ENCODE measurements at places on chromosomes 5 and 9. TPM values are rescaled to one million over a fixed set of nuclear protein-coding genes. Genes with fewer than 3 reads are reported as not detected.

Gene SPATA31D4
- polyA plus RNA-seq, result not detected

Gene PCDHGB4
- polyA plus RNA-seq, result 2.6 TPM

- DNase-seq, result no peak
These were observed 57.1 kb downstream of the PSD2 start for GRCh38 chr5:139852696-139853095.

GRCh38 chr9:135226369-135227050, 139.0 kb downstream of the OLFM1 start:
- no peak for DNase-seq

DNA sequence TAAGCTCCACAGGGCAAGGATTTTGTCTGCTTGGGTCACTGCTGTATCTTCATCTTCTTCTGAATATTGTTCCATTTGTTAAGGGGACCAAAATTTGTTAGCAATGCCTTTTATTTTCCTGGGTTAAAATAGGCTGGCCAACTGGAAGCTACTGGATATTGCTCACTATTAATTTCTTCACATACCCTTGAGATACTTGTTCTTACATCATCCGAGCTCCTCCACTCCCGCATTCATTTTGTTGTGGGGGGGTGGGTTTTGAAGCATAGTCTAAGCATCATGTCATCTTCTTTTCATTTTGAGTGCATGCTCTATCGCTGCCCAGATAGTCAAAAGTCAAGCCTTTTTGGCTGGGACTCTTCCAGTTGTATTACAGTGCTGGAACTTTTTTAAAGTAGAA, 42.5 kb upstream of the PIK3R1 start:
- no peak for DNase-seq

DNA sequence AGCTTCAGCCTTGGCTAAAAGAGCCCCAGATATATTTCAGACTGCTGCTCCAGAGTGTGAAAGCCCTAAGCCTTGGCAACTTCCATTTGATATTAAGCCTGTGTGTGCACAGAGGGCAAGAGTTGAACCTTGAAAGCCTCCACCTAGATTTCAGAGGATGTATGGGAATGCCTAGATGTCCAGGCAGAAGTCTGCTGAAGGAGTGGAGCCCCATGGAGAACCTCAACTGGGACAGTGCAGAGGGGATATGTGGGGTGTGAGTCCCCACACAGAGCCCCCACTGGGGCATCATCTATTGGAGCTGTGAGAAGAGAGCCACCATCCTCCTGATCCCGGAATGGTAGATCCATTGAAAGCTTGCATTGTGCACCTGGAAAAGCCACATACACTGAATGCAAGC, 1784.8 kb upstream of the CDH9 start:
- no peak for DNase-seq

- no peak for DNase-seq
These were observed 487.7 kb downstream of the GADD45G start for GRCh38 chr9:90092508-90092907.

GRCh38 chr5:149363358-149363757, 5.5 kb downstream of the PCYOX1L start:
- no peak for DNase-seq

DNA sequence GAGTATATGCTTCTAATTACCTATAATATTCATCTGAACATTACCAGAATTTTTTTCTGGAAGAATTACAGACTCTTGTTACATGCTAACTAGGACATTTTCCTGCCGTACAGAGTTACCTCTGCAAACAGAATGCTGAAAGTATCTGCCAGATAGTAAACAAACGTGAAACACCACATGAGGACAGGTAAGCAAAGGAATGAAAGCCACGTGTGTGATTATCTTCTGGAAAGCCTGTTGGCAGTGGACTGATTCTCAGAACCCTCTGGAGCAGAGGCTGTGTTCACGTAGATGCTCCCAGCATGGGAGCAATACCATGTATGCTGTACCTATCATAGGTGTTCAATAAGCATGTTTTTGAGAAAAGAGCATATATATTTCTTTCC, 472.6 kb downstream of the ENC1 start:
- no peak for DNase-seq

GRCh38 chr9:128593856-128594255, 41.5 kb downstream of the SPTAN1 start:
- DNase-seq, result no peak

GRCh38 chr9:127921557-127922120, 4.8 kb upstream of the ST6GALNAC4 start:
- DNase-seq, result no peak

GRCh38 chr5:169051351-169051750, 249.6 kb downstream of the SLIT3 start:
- no peak for DNase-seq

DNA sequence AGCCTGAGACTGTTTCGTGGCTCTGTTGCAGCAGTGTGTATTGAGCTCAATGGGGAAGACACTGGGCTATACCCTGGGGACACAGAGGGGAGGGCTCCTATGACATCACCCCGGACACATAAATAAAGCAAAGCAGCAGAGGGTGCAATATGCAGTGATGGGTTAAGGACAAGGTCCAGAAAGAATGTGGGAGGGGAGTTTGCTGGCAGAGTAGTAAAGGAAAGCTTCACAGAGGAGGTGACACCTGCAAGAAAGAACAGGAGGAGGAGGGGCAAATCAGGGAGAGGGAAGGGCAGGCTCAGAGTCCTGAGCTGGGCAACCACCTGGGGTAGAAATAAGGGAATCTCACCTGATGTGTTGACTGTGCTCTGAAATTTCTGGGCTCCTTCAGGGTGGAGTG, 35.3 kb upstream of the CDKN2AIPNL start:
- no peak for DNase-seq

- DNase-seq, result peak; percentile 38
These were observed 144.9 kb upstream of the DMRT1 start for GRCh38 chr9:696332-697323.

DNA sequence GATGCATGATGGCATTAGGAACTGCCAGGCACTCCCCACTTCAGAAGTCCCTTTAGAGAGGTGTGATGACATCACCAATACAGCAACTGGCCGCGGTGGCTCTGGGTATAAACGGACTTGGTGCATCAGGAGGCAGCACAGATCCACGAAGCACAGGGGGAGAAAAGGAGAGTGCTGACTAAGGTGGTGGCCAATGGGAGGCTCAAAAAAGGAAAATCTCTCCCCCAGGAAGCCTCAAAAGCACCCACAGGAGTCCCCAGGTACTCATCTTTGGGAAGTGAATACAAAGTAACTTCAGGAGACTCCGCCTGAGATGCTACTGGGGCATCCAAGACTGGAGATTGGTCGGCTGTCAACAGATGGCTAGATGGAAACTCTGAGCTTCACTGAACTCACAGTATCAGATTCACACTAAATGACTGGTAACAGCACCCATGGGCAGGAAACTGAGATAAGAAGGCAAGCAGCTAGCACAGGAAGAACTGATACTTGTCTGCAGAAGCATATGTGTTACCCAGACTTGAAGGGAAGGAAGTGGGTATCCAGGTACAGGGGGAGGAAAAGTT, 7.6 kb downstream of the TTC39B start:
- no peak for DNase-seq

DNA sequence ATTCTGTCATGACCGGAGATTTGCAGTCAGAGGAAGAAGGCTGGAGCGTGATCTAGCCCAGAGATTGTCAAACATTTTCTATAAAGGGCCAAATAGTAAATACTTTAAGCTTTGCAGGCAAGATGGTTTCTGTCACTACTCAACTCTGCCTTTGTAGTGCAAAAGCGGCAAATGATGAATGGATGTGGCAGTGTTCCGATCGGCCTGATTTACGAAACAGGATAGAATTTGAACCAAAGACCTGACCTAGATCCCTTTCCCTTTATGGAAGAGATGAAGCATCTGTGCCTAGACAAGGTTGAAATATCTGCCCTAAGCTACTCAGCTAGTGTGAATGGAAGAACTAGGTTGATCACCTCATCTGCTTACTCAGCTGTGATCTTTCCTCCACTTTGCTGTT, 209.5 kb downstream of the YTHDC2 start:
- no peak for DNase-seq

DNA sequence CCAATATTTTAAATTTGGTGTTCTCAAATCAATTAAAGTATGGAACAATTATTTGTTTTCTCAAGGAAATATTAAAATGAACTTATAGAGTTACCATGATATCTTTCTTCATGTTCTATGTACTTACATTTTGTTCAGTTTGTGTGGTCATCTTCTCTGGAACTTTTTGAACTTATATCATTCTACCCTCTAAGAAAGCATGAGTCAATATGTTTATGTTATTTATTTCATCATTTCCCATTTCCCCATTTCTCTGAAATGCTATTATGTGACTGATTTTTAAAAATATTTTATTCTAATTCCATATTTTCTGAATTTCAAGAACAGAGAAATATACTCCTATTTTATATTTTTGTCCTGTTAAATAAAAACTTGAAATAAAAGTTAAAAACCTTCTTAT, 123.5 kb upstream of the ACOT12 start:
- no peak for DNase-seq

GRCh38 chr5:95707055-95707454, 24.1 kb upstream of the RHOBTB3 start:
- no peak for DNase-seq

DNA sequence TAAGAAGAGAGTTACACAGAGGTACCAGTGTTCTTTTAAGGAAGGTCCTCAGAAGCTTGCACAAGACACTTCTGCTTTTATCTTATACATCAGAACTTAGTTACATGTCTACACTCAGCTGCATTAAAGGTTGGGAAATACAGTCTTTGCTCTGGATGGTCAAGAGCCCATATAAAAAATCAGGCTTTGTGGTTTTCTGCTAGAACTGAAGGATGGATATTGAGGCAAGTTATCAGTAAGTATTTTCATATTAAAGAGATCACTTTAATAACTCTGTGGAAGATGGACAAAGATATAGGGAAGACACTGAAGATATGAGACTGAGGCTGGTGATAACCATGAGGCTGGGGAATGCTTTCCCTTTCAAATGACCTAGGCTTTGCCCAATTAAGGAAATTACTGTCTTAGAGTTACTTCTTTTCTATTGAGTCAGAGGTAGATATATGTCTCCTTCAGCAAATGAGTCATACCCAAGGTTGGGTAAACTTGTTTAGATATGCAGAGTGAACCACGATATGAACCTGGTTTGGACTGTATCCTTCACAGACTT, 87.0 kb upstream of the TNC start:
- DNase-seq, result no peak

- DNase-seq, result no peak
These were observed 37.5 kb upstream of the IQGAP2 start for GRCh38 chr5:76365561-76365960.

DNA sequence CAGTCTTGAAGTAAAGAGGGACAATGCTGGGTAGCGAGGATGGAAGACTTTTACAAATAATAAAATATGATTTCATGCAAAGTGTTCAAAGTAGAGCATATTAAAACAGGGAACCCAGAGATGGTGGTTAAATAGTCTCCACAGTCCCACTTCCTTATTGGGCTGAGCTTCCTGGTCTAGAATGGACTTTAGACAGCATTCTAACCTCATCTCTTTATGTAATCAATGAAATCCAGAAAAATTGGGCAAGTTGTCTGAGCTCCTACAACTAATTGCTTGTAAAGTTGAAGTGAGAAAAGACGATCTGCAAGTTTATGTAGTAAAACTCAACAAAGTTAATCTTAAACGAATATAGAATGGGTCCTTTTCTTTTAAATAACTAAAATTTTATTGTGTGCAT, 328.9 kb downstream of the PJA2 start:
- no peak for DNase-seq

DNA sequence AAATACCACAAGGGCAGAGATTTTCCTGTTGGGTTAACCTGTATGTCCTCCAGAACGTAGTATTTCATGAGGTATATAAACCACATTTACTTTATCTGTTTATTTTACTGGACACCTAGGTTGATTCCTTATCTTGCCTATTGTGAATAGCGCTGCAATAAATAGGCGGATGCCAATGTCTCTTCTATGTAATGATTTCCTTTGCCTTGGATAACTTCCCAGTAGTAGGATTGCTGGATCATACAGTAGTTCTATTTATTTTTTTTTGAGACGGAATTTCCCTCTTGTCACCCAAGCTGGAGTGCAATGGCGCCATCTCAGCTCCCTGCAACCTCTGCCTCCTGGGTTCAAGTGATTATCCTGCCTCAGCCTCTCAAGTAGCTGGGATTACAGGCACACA, 15.6 kb upstream of the TUT7 start:
- DNase-seq, result no peak

GRCh38 chr5:74054641-74055421, 428.8 kb downstream of the ARHGEF28 start:
- no peak for DNase-seq

All from hindlimb muscle (tissue), 1 donor.